ENCODE measurements at places on chromosomes 6 and 20.
A peak's percentile ranks its signal among the peaks of the same experiment; 100 is the strongest.

DNA sequence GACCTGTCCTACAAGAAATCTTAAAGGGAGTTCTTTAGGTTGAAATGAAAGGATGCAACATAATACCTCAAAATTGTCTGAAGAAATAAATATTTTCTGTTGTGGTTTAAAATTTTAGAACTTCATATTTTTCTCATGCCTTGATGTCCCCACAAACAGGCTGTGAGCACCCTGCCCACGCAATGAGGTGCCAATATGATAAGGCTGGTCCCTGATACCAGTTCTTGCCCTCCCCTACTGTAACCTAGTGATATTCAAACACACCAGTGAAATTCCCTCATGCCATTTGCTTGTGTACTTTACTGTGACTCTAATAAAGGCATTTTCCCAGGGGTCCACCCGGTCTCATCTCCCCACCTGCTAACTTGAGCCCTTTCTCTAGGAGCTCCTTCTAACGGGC, 67.3 kb upstream of the SIRPG start:
- DNase-seq = no peak

- no peak for DNase-seq
These were observed 43.2 kb upstream of the ADGRF5 start for GRCh38 chr6:46964716-46965519.

DNA sequence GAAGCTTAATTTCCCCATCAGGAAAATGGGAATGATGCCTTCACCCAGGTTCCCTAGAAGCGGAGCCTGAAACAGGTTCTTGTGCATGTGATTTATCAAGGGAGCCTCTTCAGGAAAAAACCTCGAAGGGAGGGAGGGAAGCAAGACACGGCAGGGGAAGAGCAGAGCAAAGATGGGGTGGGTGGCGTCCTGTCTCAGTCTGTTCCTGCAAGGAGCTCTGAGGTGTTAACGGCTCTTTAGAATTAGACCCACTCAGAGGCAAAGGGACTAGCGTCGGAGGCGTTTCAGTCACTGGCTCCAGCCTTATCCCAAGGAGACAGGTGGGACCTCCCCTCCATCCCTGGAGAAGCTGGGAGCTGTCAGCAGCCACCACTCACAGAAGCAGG, 15.6 kb upstream of the UBE2V1 start:
- no peak for DNase-seq

GRCh38 chr6:75526502-75527127, 33.0 kb upstream of the FILIP1 start:
- peak; percentile 53 for DNase-seq

DNA sequence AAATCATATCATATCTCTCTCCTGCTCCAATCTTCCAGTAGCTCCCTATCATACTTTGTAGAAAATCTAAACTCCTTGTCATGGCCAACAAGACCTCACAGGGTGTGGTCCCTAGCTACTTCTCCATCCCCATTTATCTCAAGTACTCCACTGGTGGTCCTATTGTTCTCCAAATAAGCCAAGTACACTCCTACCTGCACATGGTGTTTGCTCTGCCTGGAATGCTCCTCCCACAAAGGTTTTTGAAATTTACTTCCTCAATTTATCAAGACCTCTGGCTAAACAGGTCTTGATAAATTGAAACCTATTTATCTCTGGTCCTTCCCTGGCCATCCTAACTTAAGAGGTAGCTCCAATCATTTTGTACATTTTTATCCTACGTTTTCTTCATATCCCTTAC, 12.1 kb downstream of the TMX4 start:
- DNase-seq = no peak

DNA sequence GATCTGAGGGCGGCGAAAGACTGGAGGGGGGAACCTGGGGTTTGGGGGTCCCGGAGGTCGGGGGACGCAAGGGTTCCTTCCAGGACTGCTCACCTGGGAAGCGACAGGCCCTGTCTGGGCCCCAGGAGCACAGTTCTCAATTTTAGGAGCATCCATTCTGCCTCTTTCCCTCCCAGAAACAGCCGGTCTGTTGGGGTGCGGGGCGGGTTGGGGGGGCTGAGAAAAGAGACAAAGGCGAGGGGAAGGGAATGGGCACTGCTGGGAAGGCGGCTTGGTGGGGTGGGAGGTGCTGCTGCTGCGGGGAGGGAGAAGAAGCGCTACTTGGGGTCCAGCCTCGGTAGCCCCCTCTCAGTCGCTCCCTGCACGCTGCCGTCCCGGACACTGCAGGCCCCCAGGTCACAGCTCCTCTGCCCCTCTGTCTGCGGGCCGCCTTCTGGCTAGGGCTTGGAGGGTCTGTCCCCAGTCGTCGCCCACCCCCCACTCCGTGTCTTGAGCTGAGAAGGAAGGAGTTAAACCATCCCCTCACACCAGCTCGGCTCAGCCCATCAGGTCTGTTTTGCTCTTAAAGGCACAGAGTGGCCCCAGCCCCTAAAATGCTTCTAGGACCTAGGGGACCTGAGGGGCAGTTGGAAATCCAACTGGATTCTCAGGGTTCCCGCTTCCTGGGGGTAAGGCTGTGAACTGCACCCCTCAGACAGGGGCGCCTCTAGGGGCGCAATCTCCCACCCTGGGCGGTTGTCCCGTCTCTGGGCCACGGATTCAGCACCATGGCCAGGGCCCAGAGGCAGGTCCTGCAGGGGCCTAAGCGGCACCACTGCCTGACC, 690 bp downstream of the GDAP1L1 start:
- DNase-seq = no peak

DNA sequence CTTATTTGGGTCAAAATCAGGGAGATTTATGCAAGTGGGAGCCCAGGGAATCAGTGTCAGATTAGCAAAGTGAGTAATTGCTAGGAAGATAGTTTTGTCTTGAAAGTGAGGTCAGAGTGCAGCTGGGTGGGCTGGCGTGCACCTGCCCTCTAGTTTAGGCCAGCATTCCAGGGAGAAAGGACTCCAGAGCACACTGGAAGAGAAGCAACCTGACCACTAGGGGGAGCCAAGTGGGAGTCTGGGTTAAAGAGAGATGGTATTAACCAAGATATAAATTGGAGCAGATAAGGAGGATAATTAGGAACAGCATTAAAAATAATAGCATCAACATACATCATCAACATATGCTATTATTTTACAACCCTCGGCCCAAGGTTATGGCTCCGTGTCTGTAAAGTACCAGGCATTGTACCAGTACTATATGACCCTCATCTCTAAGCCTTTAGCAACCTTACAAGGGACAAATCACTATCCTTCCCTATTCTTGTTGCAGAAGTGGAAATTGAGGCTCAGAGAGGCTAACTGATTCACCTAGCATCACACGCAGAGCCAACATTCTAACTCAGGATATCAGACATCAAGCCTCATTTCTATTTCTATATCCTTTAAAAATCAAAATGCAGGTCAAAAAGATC, 57.8 kb downstream of the SLC2A10 start:
- no peak for DNase-seq

DNA sequence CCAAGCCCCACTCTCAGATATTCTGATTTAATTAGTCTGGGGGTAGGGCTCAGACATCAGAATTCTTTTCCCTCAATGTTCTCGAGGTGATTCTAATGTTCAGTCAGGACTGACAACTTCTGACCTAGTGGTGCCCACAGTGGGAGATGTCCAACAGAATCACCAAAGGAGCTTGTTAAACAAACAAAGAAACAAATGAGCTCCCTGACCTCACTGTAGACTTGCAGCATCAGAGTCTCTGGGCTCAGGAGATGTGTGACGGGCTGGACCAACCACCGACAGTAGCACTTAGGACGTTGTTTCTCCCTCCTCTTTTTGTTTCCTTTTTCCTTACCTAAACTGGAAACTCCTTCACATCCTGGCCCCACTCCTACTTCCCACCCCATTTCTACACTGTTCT, 49.3 kb downstream of the CLIC5 start:
- no peak for DNase-seq

DNA sequence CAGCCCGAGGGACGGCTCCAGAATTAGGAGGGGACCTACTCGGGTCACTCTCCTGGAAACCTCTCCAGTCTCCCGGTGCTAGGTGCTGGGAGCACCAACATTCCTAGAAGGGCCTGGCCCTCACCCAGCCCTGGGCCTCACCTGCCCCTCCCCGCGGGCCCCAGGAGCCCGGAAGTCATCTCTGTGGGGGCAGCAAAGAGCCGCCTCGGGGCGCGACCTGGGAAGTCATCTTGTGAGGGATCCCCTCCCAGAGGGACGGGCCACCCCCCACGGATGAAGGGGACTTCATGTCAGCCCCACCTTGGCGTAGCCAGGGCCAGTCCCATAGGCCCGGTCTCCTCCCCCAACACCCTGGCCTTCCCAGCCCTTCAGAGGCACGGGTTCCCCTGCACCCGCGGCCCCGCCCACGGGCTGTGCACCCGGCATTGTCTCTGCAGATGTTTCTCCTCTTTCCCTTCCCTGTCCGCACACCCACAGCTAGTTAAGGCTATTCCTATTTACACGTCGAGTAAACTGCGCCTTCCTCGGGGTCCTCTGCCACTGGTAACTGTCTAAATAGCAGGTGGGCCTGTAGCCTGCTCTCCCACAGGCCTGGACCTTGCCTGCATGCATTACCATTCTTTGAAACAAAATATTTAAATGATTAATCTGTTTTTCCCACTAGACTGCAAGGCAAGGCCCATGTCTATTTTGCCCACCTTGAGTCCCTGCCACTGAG, 896 bp upstream of the RNASET2 start:
- peak; percentile 58 for DNase-seq

- peak; percentile 38 for DNase-seq
These were observed 6.4 kb downstream of the CFB start for GRCh38 chr6:31952140-31952805.

DNA sequence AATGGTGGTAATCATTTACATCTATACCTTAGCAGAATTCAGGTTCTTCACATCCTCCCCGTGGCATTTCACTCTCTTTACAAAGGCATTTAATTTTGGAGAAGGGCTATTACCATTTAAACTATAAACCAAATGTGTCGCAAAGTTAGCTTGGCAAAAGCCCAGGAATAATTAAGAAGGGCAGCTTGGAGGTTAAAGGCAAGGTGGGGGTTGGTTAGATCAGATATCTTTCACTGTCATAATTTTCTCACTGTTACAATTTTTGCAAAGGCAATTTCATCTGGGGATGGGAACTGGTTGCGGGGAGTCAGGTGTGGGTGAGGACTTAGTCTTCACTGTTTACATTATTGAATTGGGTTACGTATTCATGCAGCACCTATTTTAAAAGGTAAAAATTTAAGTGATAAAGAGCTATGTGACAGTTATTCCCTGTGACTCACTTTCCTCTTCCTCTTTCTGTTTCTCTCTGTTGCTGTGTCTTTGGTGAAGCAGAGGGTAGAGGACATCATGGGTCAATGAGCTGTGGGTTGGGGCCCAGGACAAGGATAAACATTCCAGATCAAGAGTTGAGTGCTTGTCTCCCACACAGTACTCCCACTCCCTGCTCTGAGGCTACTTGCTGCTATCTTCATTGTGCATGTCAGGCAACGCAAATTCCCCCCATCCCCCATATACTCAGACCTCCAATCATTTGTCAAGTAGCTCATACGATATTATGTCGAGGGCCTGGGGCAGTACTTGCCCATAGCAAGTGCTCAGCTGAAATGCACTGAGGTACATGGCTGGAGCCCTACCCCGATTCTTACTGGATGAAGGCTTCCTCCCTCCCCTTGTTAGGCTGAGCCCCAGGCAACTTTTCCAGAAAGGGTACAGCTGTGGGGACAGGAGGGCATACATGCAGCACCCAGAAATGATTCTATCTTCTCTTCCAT, 223.1 kb upstream of the MYLIP start:
- no peak for DNase-seq

DNA sequence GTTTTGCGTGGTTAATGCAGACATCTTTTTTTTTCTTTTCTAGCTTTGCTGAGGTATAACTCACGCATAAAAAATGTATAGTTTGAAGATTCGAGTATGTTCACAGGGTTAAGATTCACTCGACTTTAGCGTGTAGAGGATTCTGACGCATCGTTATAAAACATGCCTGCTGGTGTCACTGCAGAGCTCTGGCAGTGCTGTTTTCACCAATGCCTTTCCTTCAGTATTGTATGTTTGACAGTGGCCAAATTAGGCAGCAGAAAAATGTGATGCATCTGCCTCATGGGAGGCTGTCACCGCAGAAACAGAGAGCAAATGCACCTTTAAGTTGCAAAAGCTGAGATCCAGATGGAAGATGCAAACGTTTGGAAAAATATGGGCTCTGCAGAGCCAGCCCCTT, 18.0 kb upstream of the SIRPB2 start:
- DNase-seq = peak; percentile 22

- DNase-seq = no peak
These were observed 64.1 kb downstream of the FAM50B start for GRCh38 chr6:3913077-3913957.

- DNase-seq = no peak
These were observed 14.8 kb downstream of the ERMARD start for GRCh38 chr6:169766232-169766631.

DNA sequence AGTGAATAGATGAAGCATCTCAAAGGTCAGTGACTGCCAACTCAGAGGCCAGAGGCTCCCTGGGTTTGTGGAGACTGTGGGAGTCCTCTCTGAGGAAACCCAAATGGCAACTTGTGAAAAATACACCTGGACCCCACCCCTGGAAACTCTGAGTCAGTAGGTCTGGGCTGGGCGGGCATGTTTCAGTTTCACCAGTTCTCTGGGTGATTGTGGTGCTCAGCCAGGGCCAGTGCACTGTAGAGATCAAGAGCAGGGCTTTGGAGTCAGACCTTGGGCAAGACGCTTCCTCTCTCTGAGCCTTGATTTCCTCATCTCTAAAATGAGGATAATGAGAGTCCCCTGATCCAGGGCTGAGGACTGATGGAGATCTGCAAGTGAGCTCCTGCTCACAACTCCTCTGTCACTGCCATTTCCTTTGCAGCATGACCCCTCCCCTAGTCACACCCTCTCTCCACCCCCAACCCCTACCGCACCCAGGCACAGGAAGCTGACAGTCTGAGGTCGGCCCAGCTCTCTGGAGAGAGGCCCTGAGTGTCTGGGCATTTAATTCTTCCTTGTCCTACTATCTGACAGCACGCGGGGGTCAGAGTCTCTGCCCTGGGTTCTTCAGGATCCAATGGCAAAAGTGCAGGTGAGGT, 5.1 kb downstream of the DEF6 start:
- peak; percentile 88 for DNase-seq

DNA sequence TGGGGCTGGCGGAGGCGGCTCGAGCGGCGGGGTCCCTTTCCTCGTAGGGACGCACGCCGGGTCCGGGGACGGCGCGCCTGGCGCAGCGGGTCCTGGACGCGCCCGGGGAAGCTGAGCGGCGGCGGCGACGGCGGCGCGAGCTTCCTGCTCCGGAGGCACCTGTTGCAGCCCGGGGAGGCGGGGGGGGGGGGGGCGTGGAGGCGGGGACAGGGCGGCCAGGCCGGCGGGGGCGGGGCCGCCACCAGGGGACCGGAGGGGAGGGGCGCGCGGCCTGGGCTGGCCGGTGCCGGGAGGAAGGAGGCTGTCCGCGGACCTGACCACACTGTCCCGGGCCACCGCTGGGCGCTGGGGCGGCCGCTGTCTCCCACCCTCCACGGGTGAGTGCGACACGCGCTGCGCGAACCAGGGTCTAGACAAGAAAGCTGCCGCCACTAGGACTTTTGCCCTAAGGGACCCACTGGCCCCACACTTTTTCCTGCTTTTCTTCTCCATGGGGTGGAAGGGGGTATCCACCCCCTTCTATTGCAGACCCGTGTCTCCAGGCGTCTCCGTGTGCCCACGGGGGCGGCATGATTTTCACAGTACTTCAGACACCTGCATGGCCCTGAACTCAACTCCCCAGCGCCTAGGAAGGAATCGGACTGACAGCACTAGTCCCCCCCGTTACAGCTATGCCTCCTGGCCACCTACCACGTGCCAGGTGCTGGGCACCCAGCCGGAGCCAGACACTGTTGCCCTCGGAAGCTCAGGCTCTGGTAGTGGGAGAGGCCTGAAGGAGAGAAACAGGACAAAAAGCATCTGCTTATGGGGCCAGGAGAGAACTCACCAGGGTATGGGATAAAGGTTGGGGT, at the start of gene NFATC2:
Gene NFATC2, minus strand, starts transcription at position 149 of the 851 bp plus-strand sequence. CDS start 220 bp downstream, outside the sequence.
- DNase-seq = peak; percentile 63

All from activated naive CD4-positive, alpha-beta T cell treated with Interleukin-2 at 50 U/mL for 16 hours (primary cell).